Fibroblast of skin of right biceps (primary cell): ENCODE measurements at places on chromosomes 4 and X.
A peak's percentile ranks its signal among the peaks of the same experiment; 100 is the strongest.

- peak; percentile 1 for DNase-seq
Observed at GRCh38 chrX:51395810-51396728, 63.4 kb downstream of the NUDT10 start.

- DNase-seq = no peak
Observed at GRCh38 chr4:8770518-8771257, 101.0 kb downstream of the HMX1 start.

GRCh38 chr4:73343432-73343831, 60.7 kb upstream of the ALB start:
- no peak for DNase-seq

DNA sequence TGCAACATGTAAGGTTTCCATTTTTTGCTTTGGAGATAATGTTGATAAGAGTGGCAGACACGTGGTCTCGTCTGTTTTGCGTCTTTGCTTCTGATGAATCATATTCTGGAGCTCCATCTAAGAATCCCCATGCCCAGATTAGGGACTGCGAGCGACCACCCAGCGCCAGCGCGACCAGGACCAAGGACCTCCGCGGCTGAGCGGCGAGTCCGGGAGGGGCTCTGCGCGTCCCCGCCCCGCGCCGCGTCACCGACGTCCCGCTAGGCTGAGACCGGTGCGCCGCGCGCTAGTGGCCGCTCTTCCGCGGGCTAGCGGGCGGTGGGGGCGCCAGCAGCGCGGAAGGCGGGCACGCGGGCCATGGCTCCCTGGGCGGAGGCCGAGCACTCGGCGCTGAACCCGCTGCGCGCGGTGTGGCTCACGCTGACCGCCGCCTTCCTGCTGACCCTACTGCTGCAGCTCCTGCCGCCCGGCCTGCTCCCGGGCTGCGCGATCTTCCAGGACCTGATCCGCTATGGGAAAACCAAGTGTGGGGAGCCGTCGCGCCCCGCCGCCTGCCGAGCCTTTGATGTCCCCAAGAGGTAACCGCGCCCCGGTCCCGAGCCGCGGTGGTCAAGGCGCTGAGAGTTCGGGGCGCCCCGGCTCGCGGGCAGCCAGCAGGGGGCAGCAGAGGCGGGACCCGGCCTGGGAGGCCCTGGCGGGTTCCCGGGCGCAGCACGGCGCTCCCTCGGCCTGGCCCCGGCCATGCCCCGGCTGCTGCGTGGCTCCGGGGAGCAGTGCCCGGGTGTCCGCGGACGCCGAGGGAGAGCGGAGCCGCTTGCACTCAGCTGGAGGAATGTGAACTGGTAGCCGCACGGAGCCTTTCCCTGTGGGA, at the start of gene SRD5A3:
TSS of gene SRD5A3 (plus strand) at position 263 of the 871 bp plus-strand sequence. CDS start at position 358, 95 bp downstream.
- DNase-seq = peak; percentile 78

DNA sequence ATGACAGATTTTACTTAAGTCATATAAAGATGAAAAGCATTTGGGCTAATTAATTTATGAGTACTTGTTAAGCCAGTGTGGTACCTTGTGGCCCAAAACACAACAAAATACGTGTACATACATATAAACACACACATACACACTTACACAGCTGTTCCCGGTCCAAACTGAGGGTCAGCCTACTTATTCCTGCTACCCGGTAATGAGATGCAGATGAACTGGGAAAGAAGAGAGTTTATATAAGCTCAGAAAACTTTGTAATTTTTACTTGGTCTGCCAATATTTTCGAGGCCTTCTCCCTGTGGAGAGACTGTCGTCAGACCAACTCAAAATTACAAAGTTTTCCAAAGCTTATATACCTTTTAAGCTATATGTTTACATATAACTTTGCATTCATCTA, 25.8 kb upstream of the PBDC1 start:
- no peak for DNase-seq

DNA sequence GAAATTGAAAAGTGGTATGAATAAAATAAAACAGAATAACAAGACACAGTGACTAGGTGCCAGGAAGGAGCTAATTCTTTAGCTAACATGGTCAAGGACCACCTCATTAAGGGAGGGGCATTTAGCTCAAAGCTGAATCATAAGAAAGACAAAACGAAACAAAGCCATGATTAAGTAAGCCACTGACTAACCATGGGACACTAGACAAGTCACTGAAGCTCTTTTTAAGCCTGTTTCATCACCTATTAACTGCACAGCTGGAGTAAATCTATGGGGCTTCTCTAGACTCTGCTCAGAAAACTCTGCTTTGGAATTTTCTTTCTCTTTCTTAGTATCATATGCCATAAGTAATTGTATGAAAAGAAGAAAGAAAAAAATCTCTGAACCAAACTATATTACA, 49.8 kb upstream of the C1QTNF7 start:
- DNase-seq = peak; percentile 56

- DNase-seq = no peak
Observed at GRCh38 chrX:15269120-15269519, 763 bp downstream of the ASB9 start.

GRCh38 chrX:18119856-18120255, 100.8 kb downstream of the BEND2 start:
- no peak for DNase-seq

GRCh38 chr4:69642961-69643360, 3.5 kb upstream of the UGT2A2 start:
- DNase-seq = no peak

DNA sequence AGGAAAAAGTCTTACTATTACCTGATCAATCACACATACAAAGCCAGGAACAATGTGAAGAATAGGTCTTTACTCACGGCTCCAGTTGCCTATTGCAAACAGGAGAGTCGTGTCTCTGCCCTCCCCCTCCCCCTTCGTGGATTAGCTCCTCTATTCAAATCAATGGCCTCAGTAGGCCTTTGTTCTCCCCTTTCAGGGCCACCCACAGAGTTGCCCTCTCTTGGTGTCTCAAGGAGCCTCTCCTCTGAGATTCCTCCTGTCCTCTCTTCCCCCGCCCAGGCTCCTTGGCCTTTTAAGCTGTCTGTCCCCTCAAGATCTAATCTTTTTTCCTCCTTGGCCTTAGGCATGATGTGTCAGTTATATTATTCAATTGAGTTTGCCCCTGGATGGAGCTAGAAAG, 107.2 kb upstream of the NALF2 start:
- no peak for DNase-seq

GRCh38 chr4:168555437-168555836, 58.6 kb downstream of the PALLD start:
- DNase-seq = no peak

- DNase-seq = peak; percentile 13
Observed at GRCh38 chr4:167233685-167234315, 494 bp downstream of the SPOCK3 start.

- DNase-seq = no peak
Observed at GRCh38 chr4:88382621-88383020, 4.0 kb downstream of the HERC6 start.

DNA sequence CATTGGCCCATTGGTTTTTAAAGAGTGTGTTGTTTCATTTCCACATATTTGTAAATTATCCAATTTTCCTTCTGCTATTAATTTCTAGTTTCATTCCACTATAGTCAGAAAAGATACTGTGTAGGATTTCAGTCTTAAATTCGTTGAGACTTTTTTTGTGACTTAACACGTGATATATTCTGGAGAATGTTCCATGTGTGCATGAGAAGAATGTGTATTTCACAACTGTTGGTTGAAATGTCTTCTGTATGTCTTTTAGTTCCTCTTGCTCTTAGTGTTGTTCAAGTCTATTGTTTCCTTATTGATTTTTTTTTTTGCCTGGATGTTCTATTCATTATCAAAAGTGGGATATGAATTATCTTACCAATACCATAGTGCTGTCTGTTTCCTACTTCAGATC, 606.9 kb downstream of the RPA4 start:
- no peak for DNase-seq

- no peak for DNase-seq
Observed at GRCh38 chrX:54931107-54931506, 10.5 kb downstream of the TRO start.

- DNase-seq = peak; percentile 48
Observed at GRCh38 chr4:92387459-92388069, 83.8 kb downstream of the GRID2 start.

- DNase-seq = no peak
Observed at GRCh38 chr4:144873226-144873990, 224.6 kb downstream of the ANAPC10 start.

- no peak for DNase-seq
Observed at GRCh38 chr4:7981738-7982394, 42.2 kb upstream of the AFAP1 start.

- DNase-seq = peak; percentile 7
Observed at GRCh38 chr4:145694929-145695328, 15.0 kb downstream of the C4orf51 start.

GRCh38 chrX:17638731-17639130, 98.6 kb upstream of the SCML1 start:
- DNase-seq = no peak

GRCh38 chr4:181855307-181855706, 387.9 kb upstream of the TENM3 start:
- DNase-seq = no peak

DNA sequence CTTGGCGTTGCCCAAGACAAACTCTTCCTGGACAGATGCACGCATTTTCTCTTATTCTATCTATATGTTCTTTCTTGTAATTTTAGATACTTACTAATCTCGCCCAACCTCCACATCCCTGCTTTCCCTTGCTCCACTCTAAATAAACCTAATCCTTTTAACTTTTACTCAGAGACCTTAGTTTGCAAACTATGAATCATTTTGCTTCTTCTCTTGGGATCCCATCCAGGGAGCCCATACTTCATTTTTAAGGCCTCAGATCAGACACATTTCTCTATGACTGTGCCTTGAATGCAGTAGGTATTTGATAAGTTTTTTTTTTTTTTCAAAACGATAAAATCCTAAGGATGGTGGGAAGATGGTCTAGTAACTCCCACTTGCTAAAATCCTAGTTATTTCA, 353.8 kb upstream of the HAND2 start:
- peak; percentile 22 for DNase-seq

DNA sequence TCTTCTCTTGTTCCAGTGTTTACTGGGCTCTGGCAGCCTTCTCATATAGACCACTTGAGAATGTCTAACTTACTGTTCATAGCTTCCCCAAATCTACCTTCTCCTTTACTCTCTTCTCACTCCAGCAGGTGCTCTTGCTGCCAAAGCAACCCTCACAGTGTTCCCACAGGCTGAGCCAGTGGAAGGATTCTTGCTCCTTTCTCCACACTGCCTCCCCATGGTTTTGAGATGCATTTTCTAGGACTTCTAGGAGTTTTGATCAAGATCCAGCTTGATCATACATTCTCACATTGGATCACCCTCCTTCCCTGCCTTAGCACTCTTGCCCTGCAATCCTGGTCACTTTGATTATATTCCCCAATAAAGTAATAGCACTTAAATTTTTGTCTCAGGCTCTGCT, 230.8 kb downstream of the TMEM47 start:
- no peak for DNase-seq

- DNase-seq = no peak
Observed at GRCh38 chr4:172826861-172827260, 341.8 kb upstream of the GALNT7 start.

- DNase-seq = no peak
Observed at GRCh38 chr4:636628-637159, 11.3 kb downstream of the PDE6B start.

GRCh38 chr4:55365345-55365728, 19.3 kb downstream of the SRD5A3 start:
- no peak for DNase-seq

- peak; percentile 57 for DNase-seq
Observed at GRCh38 chr4:2800691-2801596, 8.1 kb downstream of the SH3BP2 start.

GRCh38 chr4:88335092-88335665, 43.5 kb upstream of the HERC6 start:
- DNase-seq = no peak

GRCh38 chrX:134875671-134876070, 115.1 kb upstream of the SMIM10 start:
- DNase-seq = no peak

- no peak for DNase-seq
Observed at GRCh38 chr4:74947798-74948197, 14.9 kb downstream of the PARM1 start.

DNA sequence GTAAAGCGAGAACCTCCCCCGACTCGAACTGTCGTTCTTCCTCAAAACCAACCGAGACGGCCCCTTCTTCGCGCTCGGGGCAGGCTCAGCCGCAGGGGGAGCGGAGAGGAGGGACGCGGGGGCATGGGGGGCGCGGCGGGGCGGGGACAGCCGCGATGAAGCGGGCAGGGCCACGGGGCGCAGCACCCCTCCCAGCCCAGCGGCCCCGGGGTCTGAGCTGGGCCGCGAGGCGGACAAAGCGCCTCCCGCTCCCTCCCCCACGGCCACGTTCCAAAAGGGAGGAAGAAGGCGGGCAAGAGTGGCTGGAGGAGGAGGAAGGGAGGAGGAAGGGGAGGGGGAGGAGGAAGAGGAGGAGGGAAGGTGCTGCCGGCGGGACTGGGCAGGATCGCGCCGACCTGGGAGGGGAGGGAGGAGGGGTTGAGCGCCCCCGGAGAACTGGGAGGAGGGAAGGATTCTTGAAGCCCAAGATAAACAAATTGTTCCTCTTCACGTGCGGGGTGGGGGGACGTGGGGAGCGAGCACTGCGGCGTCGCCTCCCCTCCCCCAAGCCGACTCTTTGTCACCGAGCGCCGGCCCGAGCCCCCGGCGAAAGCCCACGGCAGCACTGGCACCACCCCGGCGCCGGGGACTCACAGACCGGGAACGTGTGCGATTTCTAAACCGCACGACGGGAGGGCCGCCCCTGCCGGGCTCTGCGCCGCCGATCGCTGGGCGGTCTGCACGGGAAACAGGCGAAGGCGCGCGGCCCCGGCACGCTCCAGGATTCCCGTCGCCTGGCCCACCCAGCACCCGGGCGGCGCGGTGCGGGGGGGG, 2.9 kb downstream of the MAML3 start:
- peak; percentile 96 for DNase-seq

DNA sequence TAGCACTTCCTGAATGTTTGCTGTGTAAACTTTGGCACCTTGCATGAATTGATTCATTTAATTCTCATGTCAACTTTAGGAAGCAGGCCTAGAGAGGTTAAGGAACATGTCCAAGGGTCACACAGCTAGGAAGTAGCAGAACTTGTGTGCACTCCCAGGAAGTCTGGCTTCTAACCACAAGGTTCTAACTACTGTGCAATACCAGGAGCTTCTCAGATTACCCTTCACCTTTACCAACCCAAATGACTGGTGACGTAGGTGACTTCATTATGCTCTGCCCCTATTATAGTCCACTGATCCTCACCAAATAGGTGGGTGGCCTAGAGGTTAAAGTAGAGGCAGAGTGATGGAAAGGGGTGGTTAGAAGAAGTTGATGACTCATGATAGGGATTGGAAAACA, 14.4 kb downstream of the AR start:
- no peak for DNase-seq

DNA sequence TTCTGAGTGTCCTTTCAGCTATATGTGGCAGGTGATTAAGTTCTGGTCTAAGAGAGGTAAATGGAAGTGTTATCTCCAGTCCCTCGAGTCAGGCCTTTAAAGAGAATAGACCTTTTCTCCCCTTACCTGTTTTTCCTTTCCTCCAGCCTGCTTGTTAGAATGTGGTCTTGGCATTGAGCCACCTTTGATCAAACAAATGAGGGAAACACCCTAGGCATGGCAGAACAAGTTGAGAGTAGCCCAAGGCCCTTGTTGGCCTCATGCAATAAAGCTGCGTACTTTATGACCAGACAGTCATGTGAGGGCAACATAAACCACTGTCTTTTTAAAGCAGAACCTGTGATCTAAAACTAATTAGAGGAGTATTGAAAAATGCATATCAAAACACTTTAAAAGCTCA, 13.2 kb upstream of the IL13RA2 start:
- DNase-seq = no peak
